ENCODE measurements at places on chromosomes 3 and 15.
A peak's percentile ranks its signal among the peaks of the same experiment; 100 is the strongest.

- DNase-seq = no peak
Observed at GRCh38 chr15:93478947-93479346, 389.9 kb upstream of the RGMA start.

GRCh38 chr3:44510000-44510368 lies 32.5 kb upstream of the ZNF445 start:
- DNase-seq = no peak

DNA sequence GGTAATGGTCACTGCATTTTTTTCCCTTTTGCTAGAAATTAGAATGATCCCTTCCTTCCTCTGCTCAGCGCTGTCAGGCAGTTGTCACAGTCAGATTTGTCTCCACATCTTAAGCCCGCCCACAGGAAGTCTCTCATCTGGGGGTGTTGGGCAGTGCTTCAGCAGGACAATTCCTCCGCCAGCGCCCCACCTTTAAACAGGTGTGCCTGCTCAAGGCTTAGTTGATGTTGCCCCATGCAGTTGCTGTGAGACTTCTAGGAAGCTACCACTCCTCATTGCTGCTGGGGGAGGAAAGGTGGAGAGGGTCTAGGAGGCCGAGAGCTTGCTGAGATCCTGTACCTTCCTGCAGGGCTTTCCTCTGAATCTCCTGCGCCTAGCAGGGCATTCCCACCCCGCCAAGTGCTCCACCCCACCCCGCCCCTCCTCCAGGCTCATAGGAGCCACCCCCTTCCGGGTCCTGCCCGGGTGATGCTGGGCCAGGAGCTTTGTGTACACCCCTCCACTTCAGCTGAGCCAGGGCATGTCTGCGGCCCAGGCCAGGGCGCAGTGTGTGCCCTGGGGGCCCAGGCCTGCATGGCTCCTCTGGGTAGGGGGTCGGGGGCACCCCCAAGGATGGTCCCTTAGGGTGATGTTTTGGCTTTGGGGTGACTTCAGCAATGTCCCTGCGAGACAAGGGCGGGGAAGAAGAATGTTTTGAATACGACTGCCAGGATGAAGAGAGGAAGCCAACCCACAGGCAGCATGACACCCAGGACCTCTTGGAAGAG lies 68.7 kb downstream of the TRAK1 start:
- no peak for DNase-seq

DNA sequence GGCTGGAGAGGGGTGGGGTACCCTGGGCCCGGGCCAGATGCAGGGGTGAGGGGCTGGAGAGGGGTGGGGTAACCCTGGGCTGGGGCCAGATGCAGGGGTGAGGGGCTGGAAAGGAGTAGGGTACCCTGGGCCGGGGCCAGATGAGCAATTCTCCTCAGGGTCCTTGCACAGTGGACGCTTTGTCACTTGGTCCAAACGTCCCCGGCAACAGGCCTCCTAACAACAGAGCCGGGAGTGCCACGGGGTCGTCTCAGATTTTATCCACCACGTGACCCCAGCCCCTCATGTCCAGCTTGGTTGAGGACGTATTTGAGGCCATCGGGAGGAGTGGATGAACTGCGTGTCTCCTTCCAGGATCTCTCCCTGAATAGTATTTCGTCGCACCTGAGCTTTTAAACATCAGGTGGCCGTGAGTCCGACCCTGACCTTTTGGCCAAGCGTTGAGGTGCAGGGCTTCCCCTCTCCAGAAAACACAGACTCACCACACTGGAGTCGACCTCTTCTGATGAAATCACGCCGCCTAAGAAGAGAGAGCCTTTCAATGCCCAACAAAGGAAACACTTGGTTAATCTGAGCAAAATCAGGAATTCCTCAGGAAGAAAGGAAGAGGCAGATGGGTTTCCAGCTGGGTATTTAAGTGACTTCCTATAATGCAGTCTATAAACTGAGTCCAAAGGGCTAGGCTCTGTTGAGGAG lies 12.8 kb upstream of the LRRC15 start:
- no peak for DNase-seq

GRCh38 chr3:178072391-178073305 lies 463.6 kb upstream of the KCNMB2 start:
- no peak for DNase-seq

- no peak for DNase-seq
Observed at GRCh38 chr3:50930371-50931208, 255.9 kb downstream of the DOCK3 start.

GRCh38 chr3:194888916-194889315 lies 203.2 kb downstream of the FAM43A start:
- no peak for DNase-seq

GRCh38 chr3:48151058-48151806 lies 37.0 kb downstream of the CDC25A start:
- DNase-seq = peak; percentile 9

DNA sequence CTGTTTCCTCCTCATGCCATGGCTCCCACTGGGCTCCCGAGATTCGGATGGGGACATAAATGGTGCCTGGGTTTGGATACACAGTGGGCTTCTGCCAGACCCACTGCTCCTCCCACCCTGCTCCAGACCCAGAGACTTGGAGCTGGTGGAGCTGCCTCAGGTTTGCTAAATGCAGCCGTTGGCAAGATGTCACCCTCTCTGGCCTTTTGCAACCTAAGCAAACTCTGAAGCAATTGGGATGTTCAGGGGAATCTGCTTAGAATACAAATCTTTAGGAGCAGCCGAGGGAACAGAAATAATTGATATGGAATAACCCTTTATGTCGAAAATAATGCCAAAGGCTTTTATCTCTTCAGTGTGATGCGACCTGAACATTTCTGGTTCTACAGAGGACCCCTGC lies 33.4 kb downstream of the PRICKLE2 start:
- no peak for DNase-seq

DNA sequence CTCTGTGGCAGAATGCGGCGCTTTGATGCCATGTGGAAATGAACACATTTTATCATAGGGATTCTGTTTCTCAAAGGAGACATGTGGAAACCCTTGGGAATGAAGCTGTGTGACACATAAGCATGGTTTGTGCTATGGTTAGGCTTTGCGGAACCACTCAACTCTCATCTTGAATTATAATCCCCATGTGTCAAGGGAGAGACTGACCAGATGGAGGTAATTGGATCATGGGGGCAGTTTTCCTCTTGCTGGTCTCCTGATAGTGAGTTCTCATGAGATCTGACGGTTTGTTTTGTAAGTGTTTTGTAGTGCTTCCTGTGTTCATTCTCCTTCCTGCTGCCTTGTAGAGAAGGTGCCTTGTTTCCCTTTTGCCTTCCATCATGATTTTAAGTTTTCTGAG lies 1109.2 kb upstream of the ALCAM start:
- DNase-seq = no peak

DNA sequence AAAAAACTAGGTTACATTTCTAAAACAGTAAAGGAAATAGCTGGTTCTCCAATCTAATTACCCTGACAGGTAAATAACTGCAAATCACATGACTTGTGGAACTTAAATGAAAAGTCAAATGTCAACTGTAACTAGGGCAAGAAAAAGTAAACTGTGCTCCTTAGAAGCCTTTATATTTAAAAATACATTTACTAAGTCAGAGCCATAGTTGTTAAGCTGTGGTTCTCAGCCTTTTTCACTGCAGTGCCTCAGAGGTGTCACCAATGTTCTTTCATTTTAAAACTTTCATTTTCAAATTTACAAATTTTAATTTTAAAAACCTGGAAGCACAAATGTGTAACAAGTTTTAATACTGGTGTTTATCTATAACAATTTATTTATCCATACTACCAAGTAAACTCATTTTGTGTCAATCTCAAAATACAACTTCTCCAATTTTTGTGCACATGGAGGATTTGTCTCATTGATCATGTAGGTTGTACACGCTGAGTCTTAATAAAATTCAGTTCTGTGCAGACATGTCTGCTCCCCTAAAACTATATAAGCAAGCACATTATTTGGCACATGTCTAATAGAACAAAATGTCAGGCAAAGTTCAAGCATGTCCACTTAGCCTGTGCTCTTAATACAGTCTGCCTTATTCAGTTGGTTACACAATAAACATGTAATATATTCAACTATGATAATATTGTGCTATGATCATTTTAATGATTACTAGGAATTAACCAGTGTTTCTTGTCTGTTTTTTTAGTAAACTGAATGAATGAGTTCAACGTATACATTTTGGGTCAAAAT lies 70.4 kb downstream of the DLG1 start:
- DNase-seq = no peak

DNA sequence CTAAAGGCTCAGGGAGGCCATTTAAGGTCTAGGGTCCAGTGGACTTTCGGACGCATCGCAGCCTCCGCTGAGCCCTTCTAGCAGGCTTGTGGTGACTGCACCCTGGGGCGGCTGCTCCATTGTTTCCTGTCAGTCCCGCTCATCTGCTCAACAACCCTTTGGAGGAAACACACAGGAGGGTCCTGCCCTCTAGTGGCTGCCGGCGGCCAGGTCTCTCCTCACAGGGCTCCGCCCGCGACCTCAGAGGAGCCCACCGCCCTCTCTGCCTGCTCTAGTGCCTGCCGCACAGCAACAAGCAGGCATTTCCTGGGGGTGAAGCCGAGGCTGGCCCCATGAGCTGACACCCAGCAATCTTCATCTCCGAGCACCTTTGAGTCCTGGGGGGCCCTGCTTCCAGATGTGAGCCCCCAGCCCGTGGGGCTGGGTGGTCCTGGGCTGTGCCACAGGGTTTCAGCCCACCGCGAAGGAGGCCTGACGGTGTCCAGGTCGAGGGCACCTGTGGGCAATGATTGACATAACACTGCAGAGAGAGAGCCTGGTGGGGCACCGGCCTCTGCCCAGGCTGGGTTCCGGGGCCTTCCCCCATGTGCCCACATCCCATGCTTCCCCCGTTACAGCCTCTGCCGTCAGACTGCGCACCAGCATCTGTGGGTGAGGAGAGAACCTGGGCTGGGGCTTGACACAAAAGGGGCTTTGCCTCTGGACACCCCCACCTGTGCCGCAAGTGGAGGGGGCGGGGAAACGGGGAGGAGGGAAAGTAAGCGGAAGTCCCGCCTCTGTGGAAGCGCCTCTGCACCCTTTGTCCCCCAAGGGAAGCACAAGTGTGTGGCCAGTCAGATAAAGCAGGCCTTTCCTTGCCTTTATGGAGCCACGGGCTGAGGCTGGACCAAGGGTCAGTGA lies 27.0 kb upstream of the SFMBT1 start:
- DNase-seq = peak; percentile 68

- no peak for DNase-seq
Observed at GRCh38 chr15:40040293-40040635, 1.3 kb upstream of the SRP14 start.

All from stimulated activated CD4-positive, alpha-beta T cell treated with anti-CD3 and anti-CD28 coated beads, TNF-alpha, amount 100 ng/mL, for 24 hours (primary cell).